ENCODE measurements at places on chromosomes 5 and 9.

DNA sequence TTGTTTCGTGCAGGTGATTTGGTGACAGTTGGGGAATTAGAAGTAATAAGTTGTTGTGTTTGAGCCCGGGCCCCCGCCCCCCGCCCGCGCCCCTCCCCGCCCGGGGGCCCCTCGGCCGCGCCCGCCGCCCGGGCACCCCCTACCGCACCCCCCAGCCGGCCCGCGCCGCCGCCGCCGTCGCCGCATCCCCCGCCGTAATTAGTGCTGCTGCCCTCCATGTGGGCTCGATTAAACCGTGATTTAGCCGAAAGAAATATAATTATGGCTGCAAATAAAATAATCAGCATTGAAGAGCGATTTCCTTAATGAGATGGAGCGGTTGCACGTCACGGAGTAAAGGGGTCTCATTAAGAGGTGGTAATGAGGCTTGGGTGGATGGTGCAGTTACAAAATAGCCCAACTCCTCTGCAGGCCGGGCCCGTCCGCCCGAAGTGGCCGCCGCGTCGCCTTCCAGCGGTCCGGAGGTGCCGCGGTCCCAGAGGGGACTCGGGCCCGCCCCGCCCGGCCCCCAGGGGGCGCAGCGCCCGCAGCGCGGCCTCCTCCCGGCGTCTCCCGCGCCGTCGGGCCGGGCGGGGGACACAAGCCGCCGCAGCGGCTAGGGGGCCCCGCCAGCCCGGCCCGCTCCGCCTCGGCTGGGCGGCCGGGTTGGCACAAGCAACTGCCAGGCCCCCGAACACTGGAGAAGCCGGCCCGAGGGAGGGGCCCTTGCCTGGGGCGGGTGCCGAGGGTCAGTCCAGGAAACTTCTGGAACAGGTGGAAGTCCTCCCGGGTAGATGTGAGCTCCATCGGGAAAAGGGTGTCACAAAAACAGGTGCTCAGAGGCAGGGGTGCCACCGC lies 6.9 kb upstream of the OTP start:
- peak; percentile 49 for DNase-seq

DNA sequence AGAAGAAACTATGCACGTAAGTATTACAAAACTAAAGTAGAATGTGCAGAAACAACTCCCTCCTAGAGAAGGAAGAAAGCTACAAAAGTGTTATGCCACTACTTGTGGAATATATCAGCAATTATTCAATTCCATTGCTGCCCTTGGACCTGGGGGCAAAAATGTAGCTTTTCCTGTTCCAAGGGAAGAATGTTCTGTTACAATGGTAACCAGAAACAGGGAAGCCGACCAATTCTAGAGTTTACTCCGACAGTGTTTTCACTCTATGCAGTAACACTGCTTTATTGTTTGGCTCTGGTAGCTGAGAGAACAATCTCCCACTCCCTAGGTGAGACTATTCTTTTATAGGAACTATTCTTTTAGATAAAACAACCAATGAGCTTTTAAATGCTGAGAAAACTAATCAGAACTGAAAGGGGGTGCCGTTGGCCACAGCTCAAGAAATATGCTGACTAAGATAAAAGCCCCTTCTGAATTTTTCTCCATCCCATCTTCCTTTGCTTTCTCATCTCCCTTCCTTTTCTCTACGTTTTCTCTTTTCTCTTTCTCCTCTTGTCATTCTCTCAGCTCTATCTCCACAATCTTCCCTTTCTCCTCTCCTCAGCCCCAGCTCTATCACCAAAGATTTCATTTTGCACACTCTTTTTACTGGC lies 54.1 kb downstream of the SLC1A3 start:
- DNase-seq, result no peak

GRCh38 chr5:41435276-41435675 lies 75.1 kb downstream of the PLCXD3 start:
- DNase-seq, result no peak

DNA sequence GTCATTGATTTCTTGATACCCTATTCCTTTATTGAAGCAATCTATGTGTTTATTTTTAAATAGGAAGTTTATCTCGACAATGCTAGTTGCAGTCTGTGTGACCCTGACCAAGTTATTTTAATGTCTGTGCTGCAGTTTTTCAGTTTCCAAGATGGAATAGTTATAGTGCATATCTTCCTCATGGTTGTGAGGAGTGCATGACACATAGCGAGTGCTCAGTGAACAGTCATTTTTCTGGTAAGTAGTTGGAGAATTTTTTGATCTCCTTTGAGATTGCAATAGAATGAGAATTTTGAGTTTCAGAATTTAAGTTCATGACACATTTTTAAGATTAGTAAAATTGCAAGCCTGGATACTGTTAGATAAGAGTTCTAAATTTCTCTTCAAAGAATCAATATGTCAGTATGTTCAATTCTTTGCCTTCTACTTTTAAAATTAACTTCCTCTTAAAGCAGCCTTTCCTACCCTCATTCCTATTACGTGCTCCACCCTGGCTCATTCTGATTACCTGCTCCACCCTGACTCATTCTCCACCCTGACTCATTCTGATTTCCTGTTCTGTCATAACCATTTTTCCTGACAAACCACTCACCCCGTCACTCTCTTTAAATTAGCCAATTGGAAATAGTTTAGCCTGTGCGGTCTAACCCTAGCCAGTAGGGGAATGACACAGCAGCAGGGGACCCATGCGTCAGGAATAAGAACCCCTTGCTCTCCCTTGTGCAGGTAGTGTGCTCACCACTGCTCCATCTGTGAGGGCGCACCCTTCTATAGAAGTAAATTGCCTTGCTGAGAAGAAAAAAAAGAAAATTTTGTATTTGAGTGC lies 30.7 kb downstream of the SPIN1 start:
- no peak for DNase-seq

DNA sequence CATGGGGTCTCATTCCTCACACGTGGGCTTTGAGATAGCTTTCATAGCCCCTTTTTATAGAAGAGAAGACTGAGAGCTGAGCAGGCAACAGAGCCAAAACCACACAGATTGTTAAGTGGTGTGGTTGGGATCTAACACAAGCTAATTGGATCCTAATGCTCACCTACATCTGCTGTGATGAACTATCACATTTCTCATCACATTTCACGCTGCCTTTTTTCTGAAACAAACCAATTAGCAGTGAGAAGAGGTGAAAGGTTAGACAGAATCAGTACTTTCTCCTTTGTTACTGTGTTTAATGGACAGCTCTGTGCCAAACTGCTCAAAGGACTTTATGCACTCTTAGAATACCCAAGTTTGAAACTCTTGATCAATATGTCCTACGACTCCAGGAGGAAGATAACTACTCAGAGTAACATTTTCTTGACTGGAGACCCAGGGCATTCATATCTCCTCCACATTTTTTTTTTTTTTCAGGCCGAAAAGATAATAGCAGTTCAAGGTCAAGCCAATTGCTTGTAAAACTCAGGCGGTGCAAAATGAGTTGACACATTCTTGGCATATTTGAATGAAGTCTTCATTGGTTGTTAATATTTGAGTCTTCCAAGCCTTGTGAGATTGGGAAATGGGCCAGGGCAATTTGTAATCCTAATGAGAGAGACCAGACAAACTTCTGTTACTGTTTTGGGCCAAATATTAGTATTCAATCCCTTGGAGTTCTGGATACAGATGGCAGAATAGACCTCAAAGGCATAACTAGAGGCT lies 138.4 kb downstream of the KCTD16 start:
- no peak for DNase-seq

- no peak for DNase-seq
Measured at GRCh38 chr9:28528049-28528448, 954.8 kb upstream of the C9orf72 start.

- DNase-seq, result no peak
Measured at GRCh38 chr5:56631719-56632118, 183.6 kb upstream of the MAP3K1 start.

DNA sequence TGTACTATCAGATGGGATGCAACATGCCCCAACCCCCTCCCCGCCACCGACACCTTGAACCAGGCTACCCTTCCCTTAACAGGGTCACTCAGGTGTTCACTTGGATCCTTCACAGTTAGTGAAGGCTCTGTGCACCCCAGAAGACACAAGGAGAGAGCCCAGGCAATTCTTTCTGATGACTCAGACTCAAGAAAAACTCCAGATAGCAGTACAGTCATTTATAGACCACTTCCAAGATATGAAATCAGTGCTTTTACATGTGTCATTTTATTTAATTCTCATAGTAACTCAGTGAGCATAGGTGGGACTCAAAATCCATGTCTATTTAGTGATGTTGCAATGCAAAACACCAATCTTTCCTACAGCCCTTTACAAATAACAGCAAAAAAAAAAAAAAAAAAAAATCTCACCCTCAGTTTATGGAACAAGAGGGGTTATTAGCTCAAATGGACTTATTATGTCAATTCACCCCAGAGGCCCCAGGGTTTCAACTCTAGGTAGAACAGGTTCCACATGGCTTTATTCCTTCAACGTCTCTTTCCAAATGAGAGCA lies 71.9 kb downstream of the FOXD1 start:
- no peak for DNase-seq

DNA sequence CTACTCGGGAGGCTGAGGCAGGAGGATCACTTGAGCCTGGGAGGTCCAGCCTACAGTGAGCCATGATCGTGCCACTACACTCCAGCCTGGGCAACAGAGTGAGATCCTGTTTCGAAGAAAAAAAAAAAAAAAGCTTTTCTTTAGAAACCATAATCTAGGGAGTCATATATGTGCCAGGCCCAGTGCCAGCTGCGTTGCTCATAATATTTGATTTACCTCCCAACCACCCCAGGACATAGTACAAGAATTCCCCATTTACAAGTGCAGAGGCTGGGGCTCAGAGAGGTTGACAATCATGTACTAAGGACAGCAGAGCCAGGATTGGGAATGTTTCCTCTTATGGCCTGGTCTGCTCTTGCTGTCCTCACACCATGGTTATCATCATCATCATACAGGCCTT lies 25.1 kb upstream of the TRIM14 start:
- DNase-seq, result no peak

- no peak for DNase-seq
Measured at GRCh38 chr5:173719731-173720082, 103.3 kb upstream of the BOD1 start.

GRCh38 chr9:18545636-18546360 lies 71.8 kb downstream of the ADAMTSL1 start:
- no peak for DNase-seq

- DNase-seq, result no peak
Measured at GRCh38 chr5:171366645-171367044, 21.0 kb upstream of the NPM1 start.

DNA sequence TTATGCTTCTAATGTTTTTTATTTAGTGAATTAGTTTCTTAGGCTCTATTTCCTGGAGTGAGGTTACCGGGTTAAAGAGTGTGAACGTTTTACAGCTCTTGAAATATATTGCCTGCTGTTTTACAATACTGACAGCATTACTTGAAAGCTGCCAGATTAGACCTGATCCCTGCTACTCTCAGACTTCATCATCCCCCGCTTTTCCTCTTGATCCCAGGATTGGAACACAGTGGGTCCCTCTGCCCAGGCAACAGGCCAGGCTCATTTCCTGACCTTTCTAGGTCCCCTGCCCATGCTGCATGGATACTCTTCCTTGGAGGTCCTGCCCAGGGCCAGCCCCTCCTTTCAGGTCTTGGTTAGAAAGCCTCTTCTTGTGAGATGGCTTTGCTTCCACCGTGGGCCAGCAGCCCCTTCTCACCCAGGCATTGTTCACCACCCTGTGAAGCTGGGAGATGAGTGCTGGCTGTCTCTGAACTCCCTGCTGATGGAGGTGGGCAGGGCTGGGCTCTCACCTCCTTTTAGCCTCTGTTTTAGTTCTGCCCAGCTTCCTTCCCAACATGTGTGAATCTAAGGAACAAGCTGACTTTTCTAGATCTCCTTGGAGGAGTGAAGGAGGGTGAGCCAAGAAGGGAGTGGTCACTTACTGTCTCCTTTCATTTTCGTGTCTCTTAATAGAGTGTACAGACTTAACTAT lies 15.5 kb upstream of the FAM120AOS start:
- DNase-seq, result no peak

GRCh38 chr5:107247427-107247826 lies 423.3 kb downstream of the EFNA5 start:
- DNase-seq, result no peak

DNA sequence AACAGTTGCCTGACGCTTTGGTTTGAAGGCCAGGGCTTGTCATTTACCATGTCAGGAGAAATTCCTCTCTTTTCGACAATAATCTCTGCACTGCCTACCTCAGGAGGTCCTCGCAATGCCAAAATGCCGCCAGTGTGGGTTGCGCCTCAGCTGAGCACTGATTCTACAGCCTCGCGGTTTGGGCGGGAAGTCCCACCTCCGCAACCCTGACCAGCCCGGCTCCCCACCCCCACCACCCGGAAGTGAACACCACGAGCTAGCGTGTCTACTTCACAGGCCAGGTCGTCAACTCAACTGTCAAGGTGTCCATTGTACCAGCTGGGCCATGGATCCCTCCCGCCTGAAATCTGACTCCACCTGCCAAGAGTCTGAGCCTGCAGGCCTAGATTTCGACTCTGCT lies at the start of gene TPD52L3:
TSS of gene TPD52L3 (plus strand) at position 273 of the 400 bp plus-strand sequence. CDS start 221 bp downstream, outside the sequence.
- DNase-seq, result no peak

- no peak for DNase-seq
Measured at GRCh38 chr9:71608021-71608420, 160.3 kb downstream of the CEMIP2 start.

GRCh38 chr5:57082441-57083067 lies 91.3 kb upstream of the GPBP1 start:
- DNase-seq, result no peak

- no peak for DNase-seq
Measured at GRCh38 chr9:95116002-95116807, 201.3 kb downstream of the FANCC start.

GRCh38 chr5:36740259-36740898 lies 134.0 kb downstream of the SLC1A3 start:
- no peak for DNase-seq

- no peak for DNase-seq
Measured at GRCh38 chr9:87354147-87354546, 143.5 kb upstream of the DAPK1 start.

- DNase-seq, result no peak
Measured at GRCh38 chr9:13478639-13479038, 199.1 kb upstream of the MPDZ start.

DNA sequence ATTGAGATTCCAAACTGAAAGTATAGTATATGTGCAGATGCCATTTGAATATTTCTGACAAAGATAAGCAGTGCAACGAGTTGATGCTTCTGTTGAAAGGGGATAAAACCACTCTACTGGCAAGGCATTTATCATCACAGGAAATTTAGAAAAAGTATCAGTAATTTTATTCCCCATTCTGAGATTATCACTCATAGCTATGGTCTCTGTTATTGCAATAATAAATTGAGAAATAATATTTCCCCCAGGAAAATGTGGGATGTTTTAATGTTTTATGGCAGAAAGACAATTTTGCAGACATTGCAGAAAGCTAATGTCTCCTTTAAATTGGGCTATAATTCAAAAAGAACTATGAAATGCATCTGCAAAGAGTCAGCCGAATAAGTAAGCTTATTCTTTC lies 1612.7 kb upstream of the ACO1 start:
- no peak for DNase-seq
